ENCODE measurements at places on chromosomes 13 and 19. TPM values are rescaled to one million over a fixed set of nuclear protein-coding genes. Genes with fewer than 3 reads are reported as not detected.

The DNAAF3 gene
- total RNA-seq, result 2.2 TPM

The CCDC169 gene
- total RNA-seq, result 3.1 TPM

The KLK6 gene
- 0.67 TPM for total RNA-seq

The TICAM1 gene
- total RNA-seq, result 3.5 TPM

The HAUS5 gene
- total RNA-seq, result 30.2 TPM

The ADGRE3 gene
- total RNA-seq, result not detected

The ETV2 gene
- total RNA-seq, result 1,894 TPM

The OR7D2 gene
- not detected for total RNA-seq

The WASF3 gene
- total RNA-seq, result 13.0 TPM

The ANGPTL8 gene
- not detected for total RNA-seq

The FIZ1 gene
- 21.5 TPM for total RNA-seq

The LILRA2 gene
- total RNA-seq, result not detected

The ZNF211 gene
- 31.1 TPM for total RNA-seq

The LGALS14 gene
- not detected for total RNA-seq

The PSG11 gene
- not detected for total RNA-seq

Measured in endothelial cell (in vitro differentiated cells).